ENCODE measurements at places on chromosomes 2 and 18.

DNA sequence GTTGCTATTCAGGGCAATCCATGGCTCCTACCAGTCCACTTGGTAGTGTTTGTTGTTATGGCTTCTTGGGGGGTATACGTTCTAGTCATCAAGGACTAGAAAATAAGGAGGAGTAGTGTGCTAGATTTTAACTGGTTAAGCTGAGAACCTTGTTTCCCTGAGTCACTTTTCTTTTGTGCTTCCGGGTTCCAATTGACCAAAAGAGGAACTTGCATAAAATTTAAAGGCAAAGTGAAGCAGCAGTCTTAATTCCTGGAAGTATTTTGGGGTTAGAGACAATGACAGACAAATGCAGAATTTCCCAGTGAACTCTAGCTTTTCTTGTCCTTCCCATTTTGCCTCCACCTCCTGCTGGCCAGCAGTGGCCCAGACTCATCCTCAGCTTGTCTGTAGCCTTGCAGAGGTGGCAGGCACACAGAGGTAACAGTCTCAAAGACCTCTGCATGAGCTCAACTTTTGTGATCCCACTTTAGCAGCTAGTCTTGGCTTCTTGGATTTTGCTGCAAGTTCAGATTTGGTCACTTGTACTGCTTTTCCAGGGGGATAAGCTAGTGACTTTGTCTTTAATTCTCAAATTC, 1105.8 kb upstream of the NXPH2 start:
- DNase-seq, result no peak

GRCh38 chr2:59239146-59239545, 998.0 kb upstream of the FANCL start:
- no peak for DNase-seq

DNA sequence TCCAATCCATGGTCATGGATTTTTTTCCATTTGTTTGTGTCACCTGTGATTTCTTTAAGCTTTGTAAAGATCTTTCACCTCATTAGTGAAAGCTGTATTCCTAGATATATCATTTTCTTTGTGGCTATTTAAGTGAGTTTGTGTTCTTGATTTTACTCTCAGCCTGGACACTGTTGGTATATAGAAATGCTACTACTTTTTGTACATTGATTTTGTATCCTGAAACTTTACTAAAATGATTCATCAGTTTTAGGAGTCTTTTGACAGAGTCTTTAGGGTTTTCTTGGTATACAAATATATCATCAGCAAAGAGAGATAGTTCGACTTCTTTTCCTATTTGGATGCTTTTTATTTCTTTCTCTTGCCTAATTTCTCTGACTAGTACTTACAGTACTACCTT, 12.3 kb downstream of the GKN2 start:
- no peak for DNase-seq

DNA sequence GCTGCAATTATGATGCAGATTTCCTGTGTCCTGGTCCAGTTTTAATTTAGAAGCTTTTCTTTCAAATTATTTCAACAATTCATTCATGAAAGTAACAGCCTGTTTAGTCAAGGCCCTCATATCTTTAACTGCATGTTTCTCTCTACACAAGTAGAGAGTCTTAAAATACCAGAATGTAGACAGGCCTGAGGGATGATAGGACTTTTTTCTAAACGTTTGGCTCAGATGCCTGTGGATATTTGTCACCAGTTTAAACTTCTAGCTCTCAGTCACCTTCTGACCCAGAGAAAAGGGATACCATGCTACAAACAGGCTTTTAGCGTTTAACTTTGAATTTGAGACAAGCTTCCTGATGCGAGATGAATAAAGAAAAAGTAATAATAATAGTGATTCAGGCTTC, 15.7 kb downstream of the COL5A2 start:
- no peak for DNase-seq

DNA sequence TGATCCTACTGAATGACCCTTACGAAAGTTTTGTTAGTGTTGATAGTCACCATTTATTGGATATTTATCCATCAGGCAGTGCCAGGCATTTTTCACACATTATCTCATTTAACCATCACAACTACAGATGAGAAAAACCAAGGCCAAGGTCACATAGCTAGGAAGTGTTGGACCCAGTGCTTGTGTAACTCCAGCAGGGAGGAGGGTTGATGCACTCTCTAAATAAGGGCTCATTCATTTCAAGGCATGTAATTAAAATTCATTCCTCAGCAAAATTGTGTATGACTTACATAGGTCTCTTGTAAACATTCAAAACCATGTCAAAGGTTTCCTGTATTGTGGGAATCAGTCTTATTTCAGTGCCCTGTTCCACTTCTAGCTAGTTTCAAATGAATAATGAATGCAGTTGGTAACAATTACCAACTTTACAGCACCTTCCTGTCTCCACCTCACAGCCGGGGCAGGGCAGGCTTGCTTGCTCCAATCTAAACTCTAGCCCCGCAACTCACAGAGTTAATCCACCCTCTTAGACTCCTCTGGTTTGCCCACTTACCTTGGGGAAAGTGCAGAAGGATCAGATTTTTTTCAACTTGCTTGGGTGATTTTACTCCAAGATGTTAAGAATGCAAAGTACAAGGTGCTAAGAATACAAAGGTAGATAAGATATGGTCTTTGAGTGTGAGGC, 5.8 kb upstream of the MAPRE3 start:
- no peak for DNase-seq

DNA sequence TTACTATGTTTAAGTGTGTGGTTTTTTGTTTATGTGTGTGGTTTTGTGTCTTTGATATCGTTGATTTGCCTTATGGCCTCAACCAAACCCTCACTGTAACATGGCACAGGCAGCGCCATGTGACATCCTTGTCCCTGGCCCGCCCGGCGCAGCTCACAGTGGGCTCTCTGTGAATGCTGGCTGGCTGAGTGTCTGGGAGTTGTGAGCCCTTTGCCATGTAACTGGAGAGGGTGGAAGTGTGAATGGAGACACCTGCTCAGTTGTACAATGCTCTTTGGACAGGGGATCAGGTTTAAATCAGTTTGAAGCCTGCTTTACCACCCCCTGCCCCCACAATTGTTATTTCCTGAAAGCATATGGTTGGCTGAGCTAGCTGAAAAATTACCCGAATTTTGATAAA, 41.8 kb downstream of the TCF7L1 start:
- no peak for DNase-seq

DNA sequence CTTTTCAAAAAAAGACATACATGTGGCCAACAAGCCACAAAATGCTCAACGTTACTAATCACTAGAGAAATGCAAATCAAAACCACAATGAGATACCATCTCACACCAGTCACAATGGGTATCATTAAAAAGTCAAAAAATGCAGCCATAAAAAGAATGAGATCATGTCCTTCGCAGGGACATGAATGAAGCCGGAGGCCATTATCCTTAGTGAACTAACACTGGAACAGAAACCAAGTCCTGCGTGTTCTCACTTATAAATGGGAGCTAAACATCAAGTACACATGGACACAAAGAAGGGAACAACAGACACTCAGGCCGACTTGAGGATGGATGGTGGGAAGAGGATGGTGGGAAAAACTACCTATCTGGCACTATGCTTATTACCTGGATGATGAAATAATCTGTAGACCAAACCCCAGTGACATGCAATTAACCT, 17.8 kb upstream of the ATL2 start:
- DNase-seq, result no peak

DNA sequence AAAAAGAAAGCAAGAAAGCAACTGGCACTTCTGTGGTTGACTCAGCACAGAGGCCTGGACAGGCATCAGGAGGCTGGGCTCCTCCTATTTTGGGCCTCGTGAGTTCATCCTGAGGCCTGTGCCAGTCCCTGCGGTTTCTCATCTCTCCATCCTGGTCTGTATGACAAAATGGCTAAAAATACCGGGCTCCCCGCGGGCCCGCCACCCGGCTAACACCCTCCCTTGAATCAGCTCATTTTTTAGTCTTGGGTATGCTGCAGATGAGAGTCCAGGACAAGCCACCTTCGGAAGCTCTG, 62.3 kb upstream of the YWHAQ start:
- DNase-seq, result no peak

- no peak for DNase-seq
Measured at GRCh38 chr2:200308546-200309295, 2.2 kb downstream of the SPATS2L start.

DNA sequence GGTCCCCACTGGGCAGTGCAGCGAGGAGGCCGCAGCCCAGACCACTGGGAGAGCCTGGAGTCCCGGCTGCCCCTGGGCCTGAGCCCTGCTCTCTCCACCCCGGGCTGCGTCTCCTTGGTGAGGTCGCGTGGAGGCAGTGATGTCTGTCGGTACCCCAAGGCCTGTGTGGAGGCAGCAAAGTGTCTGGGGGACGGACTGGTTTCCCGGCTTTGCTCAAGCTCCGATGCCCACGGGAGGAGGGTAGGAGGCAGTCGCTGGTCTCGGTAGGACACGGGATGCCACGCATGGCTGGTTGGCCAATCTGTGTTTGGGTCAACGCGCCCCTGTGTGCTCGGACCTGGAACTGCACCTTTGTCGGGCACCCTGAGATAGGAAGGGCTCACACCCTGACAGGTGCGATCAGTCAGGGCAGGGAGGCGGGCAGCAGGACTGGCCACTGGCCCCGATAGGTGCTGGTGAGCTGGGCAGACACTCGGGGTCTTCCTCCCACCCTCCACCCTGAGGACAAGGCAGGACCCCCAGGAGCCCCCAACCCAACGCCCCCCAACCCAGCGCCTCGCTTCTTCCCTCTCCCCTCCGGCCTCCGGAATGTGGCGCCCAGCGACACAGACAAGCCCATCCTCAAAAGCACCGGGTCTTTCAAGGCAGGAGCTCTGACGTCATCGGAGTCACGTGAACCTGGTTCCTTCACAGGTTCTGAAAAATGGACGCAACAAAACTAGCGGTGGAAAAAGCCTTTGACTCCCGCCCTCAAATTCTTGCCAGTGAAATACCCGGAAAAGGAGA, 288.6 kb downstream of the NDUFA10 start:
- DNase-seq, result no peak

DNA sequence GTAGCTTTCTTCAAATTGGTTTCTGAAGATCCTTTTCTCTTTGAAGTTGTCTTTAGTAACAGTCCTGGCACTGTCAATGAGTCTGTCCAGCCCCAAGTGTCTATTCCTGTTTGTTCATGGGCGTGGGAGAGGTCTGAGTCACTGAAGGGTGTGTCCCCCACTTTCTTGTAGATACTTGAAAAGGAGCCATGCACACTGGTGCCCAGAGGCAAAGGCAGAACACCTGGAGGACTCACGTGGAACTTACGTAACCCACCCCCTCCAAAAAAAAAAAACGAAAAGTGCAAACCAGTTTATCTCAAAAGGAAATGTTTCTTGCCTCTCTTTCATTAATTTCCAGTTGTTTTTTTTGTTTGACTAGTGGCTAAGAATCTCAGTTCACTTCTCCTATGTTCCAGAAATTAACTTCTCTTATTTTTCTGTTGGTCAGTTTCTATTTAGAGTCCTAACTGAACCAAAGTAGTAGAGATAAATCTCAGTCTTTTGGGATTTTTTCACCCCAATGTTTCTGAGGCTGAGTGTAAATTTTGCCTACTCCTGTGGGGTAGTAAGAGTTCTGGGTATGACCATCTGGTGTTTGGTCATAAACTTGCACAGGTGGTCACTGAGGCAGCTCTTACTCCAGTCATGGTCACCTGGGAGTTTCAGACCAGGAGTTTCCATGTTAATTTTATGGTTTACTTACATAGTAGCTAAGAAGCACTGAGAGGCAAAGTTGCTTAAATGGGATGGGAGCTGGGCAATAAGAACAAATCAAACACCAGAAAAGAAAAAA, 54.9 kb downstream of the DSC3 start:
- DNase-seq, result no peak

DNA sequence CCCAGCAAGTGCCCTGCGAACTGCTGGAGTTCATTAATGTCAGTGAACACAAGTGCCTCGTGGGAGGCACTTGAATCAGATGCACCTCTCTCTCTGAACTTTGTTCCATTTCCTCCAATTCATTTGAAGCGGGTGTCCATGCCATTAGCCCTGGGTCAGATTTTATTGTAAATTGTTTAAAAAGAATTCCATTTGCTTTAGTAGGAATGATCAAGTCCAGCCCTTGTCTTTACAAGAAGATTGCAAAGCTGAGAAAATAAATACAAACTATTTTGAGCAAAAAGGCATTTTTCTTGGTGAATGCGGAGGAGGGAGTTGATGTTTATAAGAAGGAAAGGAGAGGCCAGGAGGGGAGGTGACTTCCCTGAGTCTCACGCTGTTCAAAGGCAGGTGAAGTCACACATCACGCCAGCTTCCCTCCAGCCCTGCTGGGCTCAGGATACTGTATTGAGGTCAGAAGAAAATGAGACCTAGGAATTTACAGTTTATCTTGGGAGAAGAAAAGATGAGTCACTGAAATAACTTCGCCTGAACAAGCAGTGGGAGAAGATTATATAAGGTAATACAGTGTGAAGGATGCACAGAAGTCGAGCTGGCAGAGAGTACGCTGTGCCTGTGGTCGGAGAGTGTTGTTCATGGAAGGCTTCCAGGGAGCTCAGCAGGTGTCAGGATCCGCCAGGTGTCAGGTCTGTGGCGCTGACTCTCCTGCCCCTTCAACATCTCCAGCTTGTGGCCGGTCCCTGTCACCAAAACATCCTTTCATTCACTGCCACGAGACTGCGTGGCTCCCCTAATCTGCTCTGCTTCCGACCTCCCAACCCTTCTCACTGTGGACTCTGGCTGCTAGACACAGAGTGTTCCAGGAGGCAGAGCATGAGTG, 36.5 kb downstream of the EFR3B start:
- no peak for DNase-seq

GRCh38 chr2:47833516-47833968, 50.6 kb downstream of the MSH6 start:
- no peak for DNase-seq

GRCh38 chr2:28369358-28369757, 23.3 kb upstream of the FOSL2 start:
- DNase-seq, result no peak

- no peak for DNase-seq
Measured at GRCh38 chr2:237483018-237483731, 3.9 kb upstream of the MLPH start.

GRCh38 chr2:14790041-14790640, 157.6 kb downstream of the LRATD1 start:
- no peak for DNase-seq

GRCh38 chr2:54520687-54521086, 64.6 kb downstream of the SPTBN1 start:
- no peak for DNase-seq

GRCh38 chr2:149716687-149717086, 129.1 kb upstream of the MMADHC start:
- no peak for DNase-seq

- DNase-seq, result no peak
Measured at GRCh38 chr2:96253006-96253405, 12.8 kb downstream of the TMEM127 start.

GRCh38 chr2:127014224-127014623, 92.7 kb downstream of the BIN1 start:
- DNase-seq, result no peak

GRCh38 chr18:62584241-62585120, 61.7 kb downstream of the ZCCHC2 start:
- peak; percentile 60 for DNase-seq
